Left renal pelvis (tissue), 4 donors: ENCODE measurements at places on chromosomes 7 and 10. TPM values are rescaled to one million over a fixed set of nuclear protein-coding genes. Genes with fewer than 3 reads are reported as not detected.

- DNase-seq = no peak
Observed at GRCh38 chr7:29192811-29193210, 1.8 kb upstream of the CHN2 start.

- DNase-seq = no peak
Observed at GRCh38 chr10:110834629-110835301, 37.0 kb upstream of the PDCD4 start.

The LIPJ gene
- polyA plus RNA-seq = 0.14 TPM

The EBF3 gene
- polyA plus RNA-seq = 47.4 TPM

The TAS2R5 gene
- polyA plus RNA-seq = 3.0 TPM

The METTL2B gene
- 27.1 TPM for polyA plus RNA-seq
